ENCODE measurements at places on chromosomes 7 and 10. TPM values are rescaled to one million over a fixed set of nuclear protein-coding genes. Genes with fewer than 3 reads are reported as not detected.

Gene OR6B1
- not detected for total RNA-seq

Gene RNLS
- total RNA-seq: 13.0 TPM

Gene DTX2
- 61.7 TPM for total RNA-seq

Gene CNOT4
- total RNA-seq: 20.9 TPM

- DNase-seq: peak; percentile 29
Measured at GRCh38 chr7:5525271-5526099, 101.9 kb upstream of the TNRC18 start.
